Left kidney (tissue), 8 donors: ENCODE measurements at places on chromosomes 16 and 17. TPM values are rescaled to one million over a fixed set of nuclear protein-coding genes. Genes with fewer than 3 reads are reported as not detected.

GRCh38 chr17:39513309-39513708 lies 52.0 kb downstream of the CDK12 start:
- DNase-seq = no peak

The ARL6IP1 gene
- 315 TPM for polyA plus RNA-seq

- DNase-seq = no peak
Measured at GRCh38 chr16:8053437-8053836, 536.9 kb downstream of the TMEM114 start.

DNA sequence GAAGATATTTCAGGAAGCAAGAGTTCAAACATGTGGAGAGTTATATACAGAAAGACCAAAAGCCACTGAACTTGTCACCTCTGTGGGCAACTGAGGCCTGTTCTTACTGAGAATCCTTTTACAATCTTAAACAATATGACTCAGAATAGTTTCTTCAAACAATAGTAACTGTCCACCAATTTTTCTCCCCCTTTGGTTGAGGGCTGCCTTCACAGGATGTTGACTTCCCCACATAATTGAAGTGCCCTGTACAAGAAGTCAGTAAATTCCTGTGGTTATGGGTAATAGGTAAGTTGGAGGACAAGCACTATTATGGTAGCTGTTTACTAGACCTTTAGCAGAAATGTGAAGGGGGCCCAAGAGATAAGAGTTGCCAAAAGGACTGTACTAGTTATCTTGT lies 215.8 kb downstream of the CDH8 start:
- no peak for DNase-seq

DNA sequence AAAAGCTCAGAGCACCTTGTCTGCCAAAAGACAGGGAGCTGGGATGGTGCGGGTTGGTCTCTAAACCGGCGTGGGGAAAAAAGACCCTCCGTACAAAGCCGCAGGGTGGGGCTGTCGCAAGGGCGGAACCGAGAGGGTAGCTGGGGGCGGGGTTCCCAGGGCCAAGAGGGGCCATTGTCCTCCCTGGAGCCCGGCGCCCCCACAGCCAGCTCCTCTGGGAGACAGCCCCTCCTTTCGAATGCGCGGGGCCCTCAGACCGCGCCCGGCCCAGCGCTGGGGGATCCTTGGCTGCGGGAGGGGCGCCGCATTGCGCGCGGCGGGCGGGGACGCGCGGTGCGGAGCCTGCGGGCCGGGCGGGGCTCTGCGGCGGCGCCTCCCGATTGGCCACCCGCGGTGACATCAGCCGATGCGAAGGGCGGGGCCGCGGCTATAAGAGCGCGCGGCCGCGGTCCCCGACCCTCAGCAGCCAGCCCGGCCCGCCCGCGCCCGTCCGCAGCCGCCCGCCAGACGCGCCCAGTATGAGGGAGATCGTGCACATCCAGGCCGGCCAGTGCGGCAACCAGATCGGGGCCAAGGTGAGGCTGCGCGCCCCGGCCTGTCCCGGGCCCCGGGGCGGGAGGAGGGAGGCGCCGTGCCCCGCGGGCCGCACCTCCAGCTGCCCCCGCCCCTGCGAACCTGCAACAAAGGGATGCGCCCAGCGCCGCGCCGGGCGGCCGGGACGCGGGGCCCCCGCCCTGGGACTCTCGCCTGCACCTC lies at the start of gene TUBB3:
TUBB3 (plus strand) TSS at position 459 of the 756 bp plus-strand sequence; CDS start at position 519, 60 bp downstream.
- DNase-seq = peak; percentile 55
